ENCODE measurements at places on chromosomes 6 and 20.

- DNase-seq = no peak
Measured at GRCh38 chr6:107064579-107065065, 36.6 kb downstream of the MTRES1 start.

GRCh38 chr6:110190726-110191125 is 10.5 kb downstream of the CDC40 start:
- DNase-seq = no peak

- DNase-seq = peak; percentile 7
Measured at GRCh38 chr20:19973961-19974629, 43.1 kb upstream of the NAA20 start.

GRCh38 chr20:32682508-32682987 is 8.8 kb upstream of the C20orf203 start:
- DNase-seq = no peak

DNA sequence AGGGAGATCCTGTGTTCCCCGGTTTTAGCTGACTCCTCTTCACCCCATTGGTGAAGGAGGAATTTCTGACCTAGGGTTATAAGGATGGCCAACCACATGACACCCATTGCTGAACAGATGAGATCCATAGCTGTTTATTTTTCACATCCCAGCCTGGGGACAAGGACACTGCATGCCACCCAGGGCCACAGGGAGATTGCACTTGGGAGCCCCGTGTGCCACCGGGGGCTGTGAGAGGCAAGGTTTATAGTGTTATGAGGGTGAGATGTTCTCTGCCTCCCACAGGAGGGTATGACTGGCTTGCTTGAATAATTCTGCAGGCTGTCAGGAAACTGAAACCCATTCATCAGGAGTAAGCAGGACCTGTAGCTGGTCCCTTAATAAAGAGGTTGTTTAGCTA is 14.7 kb upstream of the SLPI start:
- no peak for DNase-seq

DNA sequence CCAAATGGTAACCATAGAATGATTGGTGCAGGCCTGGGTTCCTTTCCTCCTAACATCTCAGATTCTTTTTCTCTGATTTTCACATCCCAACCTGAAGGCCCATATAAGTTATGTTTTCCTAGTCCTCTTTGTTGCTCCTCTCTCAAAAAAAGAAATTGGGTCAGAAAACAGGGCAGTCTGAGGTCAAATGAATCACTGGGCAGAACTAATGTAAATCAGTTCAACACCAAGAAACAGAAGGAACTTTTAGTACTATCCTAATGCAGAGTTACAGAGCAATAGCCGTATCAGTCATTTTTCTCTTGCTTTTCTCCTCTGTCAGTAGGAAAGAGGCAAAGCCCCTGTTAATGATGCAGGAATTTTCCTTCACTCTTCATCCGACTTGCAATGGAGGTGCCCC is 11.0 kb upstream of the TPD52L1 start:
- no peak for DNase-seq

DNA sequence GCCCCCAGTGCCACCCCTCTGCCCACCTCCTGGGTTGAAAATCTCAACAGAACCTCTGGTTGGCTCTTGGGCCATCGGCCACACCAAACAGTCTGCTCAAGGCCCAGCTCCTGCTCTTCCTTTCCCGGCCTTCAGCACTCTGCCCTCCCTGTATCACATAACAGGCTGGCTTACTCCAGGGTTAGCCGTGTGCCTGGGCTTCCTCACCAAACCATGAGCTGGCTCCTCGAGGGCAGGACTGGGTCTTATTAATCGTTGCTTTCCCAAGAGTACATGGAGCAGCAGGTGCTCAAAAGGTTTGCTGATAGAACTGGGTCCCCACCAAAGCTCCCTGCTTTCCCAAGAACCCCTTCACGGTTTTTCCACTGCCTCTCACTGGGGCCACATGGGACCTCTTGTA is 12.7 kb upstream of the FAM83C start:
- DNase-seq = no peak

DNA sequence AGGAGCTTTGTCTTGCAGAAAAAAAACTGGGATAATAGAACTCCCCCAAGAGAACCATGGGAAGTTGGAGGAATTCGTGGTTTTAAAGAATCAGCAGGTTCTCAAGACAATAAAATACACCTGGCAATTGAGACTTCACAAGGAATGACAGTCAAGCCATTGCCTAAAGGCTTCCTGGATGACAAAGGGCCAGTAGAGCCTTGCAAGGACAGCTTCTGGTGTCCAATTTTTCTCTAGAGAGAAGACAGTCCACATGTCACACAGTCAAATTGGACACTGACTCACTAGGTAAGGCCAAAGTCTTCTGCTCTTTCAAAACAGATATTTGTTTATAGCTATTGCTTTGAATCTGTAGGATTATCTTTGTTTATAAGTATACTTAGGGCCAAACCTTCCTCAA is 80.3 kb upstream of the BMP5 start:
- DNase-seq = no peak

DNA sequence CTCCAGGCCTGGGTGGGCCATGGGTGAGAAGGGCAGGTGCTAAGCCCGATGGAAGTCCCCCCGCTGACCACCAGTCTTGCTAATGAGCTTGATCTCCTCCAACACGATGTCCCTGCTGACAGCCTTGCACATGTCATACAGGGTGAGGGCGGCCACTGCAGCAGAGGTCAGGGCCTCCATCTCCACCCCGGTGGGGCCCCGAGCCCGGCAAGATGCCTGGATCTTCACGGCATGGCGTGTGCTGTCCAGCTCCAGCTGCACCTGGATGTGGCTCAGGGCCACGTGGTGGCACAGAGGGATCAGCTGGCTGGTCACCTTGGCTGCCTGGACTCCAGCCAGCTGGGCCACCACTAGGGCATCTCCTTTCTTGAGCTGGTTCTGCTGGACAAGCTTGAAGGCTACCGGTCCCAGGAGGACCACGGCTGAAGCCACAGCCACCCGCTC is 27.9 kb downstream of the MOCS1 start:
- DNase-seq = no peak

GRCh38 chr20:17712708-17713107 is 12.9 kb downstream of the BANF2 start:
- DNase-seq = no peak

DNA sequence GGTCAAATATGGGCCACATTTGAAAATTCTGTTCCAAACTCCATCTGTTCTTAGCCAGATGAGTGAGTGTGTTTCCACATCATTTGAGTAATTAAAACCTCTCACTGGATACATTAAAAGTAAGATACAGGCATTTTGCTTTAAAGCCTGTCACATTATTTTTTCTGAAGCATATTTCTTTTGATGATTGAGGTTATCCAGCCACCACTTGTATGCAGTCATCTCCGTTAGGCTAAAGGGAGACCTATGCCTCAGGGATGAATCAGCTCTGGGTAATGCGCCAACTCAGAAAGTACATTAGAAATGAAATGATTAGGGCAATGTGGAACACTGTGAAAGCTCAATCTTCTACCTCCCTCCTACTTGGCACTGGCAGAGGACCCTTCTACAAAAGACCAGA is 90.7 kb downstream of the SNAP25 start:
- peak; percentile 27 for DNase-seq

DNA sequence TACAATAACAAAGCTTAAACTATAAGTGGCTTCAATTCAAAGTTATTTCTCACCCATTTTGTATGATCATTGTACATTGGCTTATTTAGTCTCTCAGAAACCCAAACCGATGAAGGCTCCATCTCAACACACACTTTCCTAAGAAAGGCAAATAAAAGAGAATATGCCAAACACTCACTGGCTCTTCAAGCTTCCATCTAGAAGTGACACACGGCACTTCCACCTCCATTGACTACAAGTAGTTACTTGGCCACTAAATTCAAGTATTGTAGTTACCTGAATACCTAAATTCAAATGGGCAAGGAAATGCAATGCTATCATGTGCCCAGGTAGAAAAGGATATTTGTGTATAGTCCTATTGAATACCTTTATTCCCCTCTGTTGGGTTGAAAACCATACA is 170.6 kb downstream of the OGFRL1 start:
- DNase-seq = no peak

DNA sequence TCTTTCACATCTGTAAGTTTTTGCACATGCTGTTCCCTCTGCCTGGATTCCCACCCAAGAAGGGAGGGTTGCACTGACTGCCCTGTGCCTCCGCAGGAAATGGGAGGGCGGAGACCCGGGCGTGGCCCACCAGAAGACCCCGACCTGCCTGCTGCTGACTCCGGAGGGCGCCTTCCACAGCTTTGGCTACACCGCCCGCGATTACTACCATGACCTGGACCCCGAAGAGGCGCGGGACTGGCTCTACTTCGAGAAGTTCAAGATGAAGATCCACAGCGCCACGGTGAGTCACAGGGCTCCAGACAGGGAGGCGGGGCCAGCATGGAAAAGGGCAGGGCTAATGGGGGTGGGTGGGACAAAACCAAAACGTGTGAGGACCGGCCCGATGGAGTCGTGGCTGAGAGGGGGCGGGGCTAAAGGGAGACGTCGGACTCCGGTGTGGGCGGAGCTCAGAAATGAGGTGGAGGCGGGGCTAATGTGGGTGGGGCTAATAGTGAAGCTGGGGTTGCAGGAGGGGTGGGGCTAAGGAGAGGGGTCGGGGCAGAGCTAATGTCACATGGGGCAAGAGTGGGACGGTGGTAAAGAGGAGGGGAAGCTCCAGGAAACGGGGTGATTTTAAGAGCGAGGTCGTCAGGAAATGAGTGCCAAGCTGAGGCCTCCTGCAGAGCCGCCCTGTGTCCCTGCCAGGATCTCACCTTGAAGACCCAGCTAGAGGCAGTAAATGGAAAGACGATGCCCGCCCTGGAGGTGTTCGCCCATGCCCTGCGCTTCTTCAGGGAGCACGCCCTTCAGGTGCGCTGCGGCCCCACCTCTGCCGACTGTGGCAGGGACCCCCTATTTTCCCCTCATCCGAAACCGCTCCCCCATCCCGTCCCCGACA is 12.6 kb downstream of the HSPA12B start:
- peak; percentile 80 for DNase-seq

DNA sequence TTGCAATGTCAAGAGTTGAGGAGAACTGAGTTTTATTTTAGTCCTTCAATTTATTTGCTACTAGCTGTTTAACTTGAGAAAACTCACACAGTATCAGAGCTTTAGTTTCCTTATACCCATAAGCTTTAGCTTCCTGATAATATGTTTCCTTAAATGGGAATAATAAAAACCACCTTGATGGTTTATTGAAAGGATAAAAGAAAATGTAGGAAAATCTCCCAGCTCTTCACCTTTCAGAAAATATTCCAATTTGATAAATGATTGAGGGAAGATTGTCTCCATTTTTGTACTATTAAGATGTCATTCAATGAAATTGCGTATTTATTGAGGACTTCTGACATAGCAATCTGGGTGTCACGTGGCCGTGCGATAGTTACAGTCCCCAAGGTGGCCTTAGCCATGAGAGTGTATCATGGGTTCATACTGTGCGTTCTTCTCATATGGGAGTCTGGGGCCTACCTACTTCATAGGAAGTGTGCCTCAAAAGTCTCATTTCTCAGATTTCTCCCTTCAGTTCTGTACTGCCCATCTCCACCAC is 296.3 kb upstream of the BMP2 start:
- no peak for DNase-seq

DNA sequence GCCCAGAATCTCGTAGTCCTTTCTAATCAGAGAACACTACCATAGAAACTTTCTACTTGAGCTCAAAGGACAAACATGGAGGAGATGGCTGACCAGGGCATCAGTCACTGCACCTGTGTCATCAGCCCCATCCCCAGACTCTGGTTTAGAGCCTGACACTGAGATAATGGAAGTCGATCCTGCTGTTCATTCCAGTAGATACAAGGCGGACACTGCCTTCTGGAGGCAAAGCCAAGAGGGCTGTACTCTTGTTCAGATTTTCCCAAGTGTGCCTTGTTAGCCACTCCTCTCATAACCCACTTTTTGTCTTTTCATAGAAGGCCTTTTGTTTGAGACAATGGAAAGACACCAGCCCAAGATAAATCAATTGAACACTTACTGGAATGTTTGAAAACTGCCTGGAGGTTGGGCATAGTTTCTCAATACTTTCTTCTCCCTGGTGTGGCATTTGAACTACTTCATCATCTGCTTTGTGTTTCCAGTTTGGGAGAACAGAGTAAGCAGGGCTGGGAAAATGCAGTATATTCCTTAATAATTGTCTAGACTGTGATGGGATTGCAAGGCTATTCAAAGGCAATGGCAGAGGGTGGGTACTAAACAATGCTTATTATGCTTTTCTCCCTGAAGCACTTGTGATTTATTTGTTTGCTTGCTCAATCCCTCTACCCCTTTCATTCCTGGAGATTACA is 99.7 kb downstream of the CLIC5 start:
- no peak for DNase-seq

DNA sequence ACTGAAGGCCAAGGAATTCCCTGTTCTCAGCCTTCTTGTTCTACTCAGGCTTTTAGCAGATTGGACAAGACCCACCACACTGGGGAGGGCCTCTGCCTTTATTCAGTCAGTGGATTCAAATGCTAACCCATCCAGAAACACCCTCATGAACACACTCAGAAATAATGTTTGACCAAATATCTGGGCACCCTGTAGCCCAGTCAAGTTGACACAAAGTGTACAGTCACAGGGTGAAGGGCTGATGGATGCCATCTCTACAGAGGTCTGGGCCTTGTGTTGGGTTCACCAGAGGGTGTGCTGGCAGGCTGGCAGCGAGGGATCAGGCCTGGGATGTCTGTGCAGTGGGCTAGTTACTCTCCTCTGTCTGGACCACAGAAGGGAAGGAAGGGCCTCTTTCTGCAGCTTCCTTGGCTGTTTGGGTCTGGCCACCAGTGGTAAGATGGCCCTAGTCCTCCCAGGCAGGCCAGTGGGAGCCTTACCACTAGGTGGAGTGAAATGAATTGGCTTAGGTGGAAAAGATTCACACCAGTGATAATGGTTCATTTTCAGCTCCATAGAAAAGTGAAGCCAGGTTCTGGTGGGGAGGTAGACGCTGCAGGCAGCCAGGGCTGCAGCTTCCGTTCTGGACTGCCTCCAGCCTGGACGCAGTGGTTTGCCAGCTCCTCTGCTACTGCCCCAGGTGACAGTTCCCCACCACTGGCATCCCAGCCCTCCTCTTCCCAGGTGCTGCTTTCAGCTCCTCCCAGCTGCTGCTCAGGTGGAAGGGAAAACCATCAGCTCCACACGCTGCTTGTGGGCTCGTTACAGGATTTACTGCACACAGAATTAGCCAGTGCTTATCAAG is 9.2 kb downstream of the TUBB2A start:
- no peak for DNase-seq
